ENCODE measurements at places on chromosomes 3 and 15. TPM values are rescaled to one million over a fixed set of nuclear protein-coding genes. Genes with fewer than 3 reads are reported as not detected.

- peaks cover 9% of the 10 kb centered on the region for H3K4me1 ChIP-seq
- H3K4me3 ChIP-seq: no peak overlapping the region
- H3K36me3 ChIP-seq: peaks cover 33% of the 10 kb centered on the region
- H3K27ac ChIP-seq: no peak overlapping the region
- H3K27me3 ChIP-seq: no peaks in the 10 kb centered on the region
- DNase-seq: no peak
Observed at GRCh38 chr15:82140886-82141285, 95.1 kb upstream of the MEX3B start.

- no peak overlapping the region for H3K4me3 ChIP-seq
- no peaks in the 10 kb centered on the region for H3K36me3 ChIP-seq
- H3K27ac ChIP-seq: no peak overlapping the region
- no peaks in the 10 kb centered on the region for H3K27me3 ChIP-seq
- H3K4me1 ChIP-seq: no peaks in the 10 kb centered on the region
- no peak for DNase-seq
Observed at GRCh38 chr3:36409862-36410261, 29.6 kb downstream of the STAC start.

DNA sequence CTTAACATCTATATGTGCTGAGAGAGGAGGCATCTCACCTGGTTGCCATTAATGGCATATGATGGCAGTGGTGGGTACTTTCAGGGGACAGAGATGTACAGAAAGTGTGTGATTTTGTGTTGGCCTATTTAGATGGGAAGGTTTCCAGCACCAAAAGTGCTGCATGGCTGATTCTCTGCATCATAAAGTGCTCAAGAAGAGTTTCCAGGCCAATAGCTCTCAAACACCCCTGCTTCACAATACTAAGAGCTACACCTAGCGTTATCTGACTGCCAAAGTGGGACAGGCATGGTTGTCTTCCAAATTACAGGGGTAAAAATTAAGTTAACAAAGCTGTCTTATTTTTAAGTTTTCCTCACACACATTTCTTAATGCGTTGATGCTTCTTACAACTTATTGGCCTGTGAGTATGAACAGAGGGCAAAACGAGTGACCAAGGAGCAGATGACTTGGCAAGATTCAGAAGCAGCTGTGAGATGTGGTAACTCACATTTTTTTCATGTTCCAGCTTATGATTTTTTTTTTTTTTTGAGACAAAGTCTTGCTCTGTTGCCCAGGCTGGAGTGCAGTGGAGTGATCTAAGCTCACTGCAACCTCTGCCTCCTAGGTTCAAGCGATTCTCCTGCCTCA, 41.4 kb upstream of the VEPH1 start:
- no peaks in the 10 kb centered on the region for H3K27me3 ChIP-seq
- H3K4me1 ChIP-seq: no peaks in the 10 kb centered on the region
- H3K36me3 ChIP-seq: no peaks in the 10 kb centered on the region
- no peak for DNase-seq

DNA sequence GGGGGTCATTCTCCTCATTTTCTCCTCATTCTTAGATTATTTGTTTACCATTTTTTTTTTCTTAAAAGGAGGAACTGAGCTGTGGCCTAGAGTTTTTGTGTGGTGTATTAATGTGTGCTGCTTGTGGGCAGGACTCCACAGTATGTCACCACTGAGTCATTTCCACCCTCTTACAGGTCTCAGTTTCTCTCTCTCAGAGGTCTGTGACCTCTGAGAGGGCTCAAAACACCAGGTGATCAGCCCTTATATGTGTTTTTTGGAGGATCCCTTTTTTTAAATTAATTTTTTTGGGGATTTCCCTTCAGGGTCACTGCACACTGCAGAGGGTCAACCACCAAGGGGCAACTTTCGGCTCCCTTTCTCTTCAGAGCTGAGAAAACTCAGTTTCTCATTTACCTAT, 166.4 kb downstream of the SUCNR1 start:
- DNase-seq: no peak
- H3K27me3 ChIP-seq: no peaks in the 10 kb centered on the region
- H3K27ac ChIP-seq: no peak overlapping the region
- H3K4me1 ChIP-seq: peaks cover 14% of the 10 kb centered on the region
- H3K4me3 ChIP-seq: no peak overlapping the region

- no peaks in the 10 kb centered on the region for H3K4me1 ChIP-seq
- no peak for DNase-seq
- peaks cover 68% of the 10 kb centered on the region for H3K36me3 ChIP-seq
- no peak overlapping the region for H3K4me3 ChIP-seq
- H3K27me3 ChIP-seq: no peaks in the 10 kb centered on the region
- no peak overlapping the region for H3K27ac ChIP-seq
Observed at GRCh38 chr3:3137526-3137925, 10.8 kb downstream of the TRNT1 start.

DNA sequence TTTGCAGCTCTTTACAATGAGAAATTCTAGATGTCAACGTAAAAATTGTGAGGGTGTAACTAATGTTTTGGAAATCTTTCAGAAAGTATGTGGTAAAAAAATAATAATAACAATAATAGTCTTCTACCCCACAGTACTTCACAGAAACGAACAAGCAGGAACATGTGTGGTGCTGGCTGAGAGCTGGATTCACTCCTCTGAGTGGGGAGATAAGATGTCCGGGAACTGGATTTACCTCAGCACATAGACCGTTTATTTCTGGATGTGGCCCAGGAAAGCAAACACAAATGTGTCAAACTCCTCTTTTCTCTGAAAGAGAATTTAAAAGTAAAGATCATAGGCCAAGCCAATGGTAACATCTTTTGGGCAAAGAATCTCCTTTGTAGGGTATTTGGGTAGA, 103.4 kb downstream of the SLC49A4 start:
- H3K27me3 ChIP-seq: no peaks in the 10 kb centered on the region
- peaks cover 11% of the 10 kb centered on the region for H3K4me1 ChIP-seq
- H3K4me3 ChIP-seq: no peak overlapping the region
- no peaks in the 10 kb centered on the region for H3K36me3 ChIP-seq

DNA sequence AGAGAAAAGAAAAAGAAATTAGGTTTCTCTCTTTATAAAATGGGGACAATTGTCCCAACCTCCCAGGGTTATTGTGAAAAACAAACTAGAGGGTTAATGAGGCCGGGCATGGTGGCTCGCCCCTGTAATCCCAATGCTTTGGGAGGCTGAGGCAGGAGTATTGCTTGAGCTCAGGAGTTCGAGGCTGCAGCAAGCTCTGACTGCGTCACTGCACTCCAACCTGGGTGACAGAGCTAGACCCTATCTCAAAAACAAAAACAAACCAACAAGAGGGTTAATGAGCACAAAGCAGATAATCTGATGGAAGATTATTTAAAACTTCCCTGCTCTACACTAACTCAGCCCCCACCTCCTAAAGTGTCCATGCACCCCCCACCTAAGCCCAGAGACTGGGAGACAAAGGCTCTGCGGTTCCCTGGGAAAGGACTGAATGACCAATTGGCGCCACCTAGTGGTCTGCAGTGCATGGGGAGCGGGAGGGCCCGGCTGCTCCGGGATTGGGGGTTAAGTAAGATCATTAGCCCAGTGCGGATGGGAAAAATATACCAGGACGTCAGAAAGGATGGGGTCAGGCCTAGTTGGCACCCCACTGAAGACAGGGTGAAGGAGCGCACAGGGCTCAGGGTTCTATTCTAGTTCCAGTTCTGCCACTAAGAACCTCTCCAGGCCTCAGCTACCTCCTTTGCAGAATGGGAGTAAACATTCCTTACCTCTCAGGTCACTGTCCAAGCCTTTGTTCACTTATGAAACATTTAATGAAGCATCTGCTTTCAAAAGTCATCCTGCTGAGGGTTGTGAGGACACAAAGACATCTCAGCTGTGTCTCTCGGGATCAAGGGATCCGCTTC, 15.6 kb downstream of the PIF1 start:
- peaks cover 8% of the 10 kb centered on the region for H3K4me1 ChIP-seq
- DNase-seq: no peak
- H3K27me3 ChIP-seq: no peaks in the 10 kb centered on the region
- no peaks in the 10 kb centered on the region for H3K36me3 ChIP-seq

- no peak for DNase-seq
- H3K27me3 ChIP-seq: no peaks in the 10 kb centered on the region
- no peak overlapping the region for H3K4me3 ChIP-seq
- no peak overlapping the region for H3K27ac ChIP-seq
Observed at GRCh38 chr3:53753518-53754183, 92.6 kb downstream of the CHDH start.

- H3K36me3 ChIP-seq: no peaks in the 10 kb centered on the region
- no peak for DNase-seq
- no peaks in the 10 kb centered on the region for H3K27me3 ChIP-seq
- no peak overlapping the region for H3K27ac ChIP-seq
- H3K4me1 ChIP-seq: peaks cover 13% of the 10 kb centered on the region
- H3K4me3 ChIP-seq: no peak overlapping the region
Observed at GRCh38 chr15:93158097-93158900, 69.3 kb upstream of the RGMA start.

DNA sequence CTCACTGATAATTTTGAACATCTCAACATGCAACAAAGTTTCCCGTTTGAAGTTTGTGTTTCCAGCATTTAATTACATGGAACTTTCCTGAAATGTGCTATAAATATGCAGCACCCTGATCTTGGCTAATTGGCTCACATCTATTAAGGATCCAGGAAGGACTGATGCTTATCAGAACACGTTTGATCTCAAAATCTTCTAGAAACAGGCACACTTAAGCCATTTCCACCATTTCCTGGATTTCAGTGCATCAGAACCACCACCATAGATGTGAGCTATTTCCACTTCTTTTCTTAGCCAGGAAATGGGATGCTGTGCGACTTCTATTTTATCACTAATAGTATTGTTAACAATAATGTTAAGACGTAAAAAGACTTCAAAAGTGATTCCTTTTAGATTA, 228.9 kb downstream of the FEZF2 start:
- H3K4me3 ChIP-seq: no peak overlapping the region
- no peaks in the 10 kb centered on the region for H3K36me3 ChIP-seq
- H3K27ac ChIP-seq: no peak overlapping the region
- peaks cover 4% of the 10 kb centered on the region for H3K4me1 ChIP-seq
- no peaks in the 10 kb centered on the region for H3K27me3 ChIP-seq

- DNase-seq: no peak
- H3K27ac ChIP-seq: no peak overlapping the region
- no peaks in the 10 kb centered on the region for H3K4me1 ChIP-seq
- no peaks in the 10 kb centered on the region for H3K27me3 ChIP-seq
- no peak overlapping the region for H3K4me3 ChIP-seq
- H3K36me3 ChIP-seq: no peaks in the 10 kb centered on the region
Observed at GRCh38 chr3:27661797-27662196, 60.3 kb downstream of the EOMES start.

DNA sequence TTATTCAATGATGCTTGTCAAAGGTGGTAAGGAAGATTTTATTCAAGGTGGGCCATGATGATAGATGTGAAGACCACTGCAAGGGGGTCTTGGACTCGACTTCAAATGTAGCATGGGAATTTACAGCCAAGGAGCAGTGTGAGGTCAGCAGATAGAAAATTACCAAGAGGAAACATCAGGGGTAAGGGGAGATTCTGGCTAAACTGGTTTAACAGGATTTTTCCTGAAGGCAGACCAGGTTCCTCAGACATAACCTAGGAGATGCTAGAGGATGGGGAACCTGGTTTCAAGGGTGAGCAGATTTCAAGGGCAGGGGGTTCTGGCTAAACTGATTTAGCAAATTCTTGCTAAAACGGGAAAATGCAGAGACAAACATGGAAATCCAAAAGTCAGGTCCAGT, 464.9 kb downstream of the TAFA4 start:
- no peaks in the 10 kb centered on the region for H3K27me3 ChIP-seq
- no peaks in the 10 kb centered on the region for H3K4me1 ChIP-seq
- H3K36me3 ChIP-seq: no peaks in the 10 kb centered on the region

The SLC24A5 gene
- total RNA-seq: not detected

The TMCO5A gene
- total RNA-seq: not detected

The CDC25A gene
- total RNA-seq: 0.97 TPM

The GOLGA6L10 gene
- total RNA-seq: 0.33 TPM

The IL17RE gene
- 1.7 TPM for total RNA-seq

The TEX9 gene
- 4.6 TPM for total RNA-seq

The KIF7 gene
- 23.6 TPM for total RNA-seq
